ENCODE measurements at places on chromosomes 7 and 10.

DNA sequence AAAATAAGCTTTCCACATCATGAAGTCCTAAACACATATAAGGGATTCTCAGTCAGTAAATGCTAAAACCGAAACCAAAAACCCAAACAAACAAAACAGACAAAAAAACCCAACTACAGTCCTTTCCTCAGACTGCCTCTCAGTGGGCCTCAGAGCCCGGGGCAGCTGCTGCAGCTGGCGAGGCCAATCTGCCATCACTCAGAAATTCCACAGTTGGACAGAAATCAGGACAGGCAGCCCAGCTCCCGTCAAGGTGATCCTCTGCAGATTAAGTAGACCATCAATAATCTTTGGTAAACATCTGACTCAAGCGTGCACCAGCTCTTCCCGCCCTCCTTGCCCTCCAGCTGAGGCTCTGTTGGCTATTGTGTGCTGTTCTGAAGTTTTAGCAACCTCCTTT, 142.2 kb downstream of the ATXN7L1 start:
- no peaks in the 10 kb centered on the region for H3K36me3 ChIP-seq
- no peaks in the 10 kb centered on the region for H3K4me1 ChIP-seq
- H3K27me3 ChIP-seq = no peaks in the 10 kb centered on the region
- DNase-seq = no peak

DNA sequence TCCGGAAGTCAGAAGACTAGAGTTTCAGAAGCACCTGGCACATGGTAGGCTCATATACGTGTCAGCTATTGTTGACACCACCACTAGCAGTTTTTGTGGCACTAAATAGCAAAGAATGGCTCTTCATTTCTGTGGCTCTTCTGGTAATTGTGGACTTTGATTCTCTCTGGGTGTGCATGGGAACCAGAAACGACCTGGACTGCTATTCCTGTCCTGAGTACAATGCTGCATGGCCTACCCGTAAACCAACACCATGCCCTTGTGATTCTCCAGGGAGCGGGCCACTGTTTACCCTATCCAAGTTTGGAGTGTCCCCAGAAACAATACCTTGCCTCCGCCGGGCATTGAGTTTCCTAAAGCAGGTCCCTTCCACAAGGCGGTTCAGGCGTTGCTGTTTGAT, 162.9 kb upstream of the AOAH start:
- no peak overlapping the region for H3K27ac ChIP-seq
- peaks cover 49% of the 10 kb centered on the region for H3K36me3 ChIP-seq
- H3K27me3 ChIP-seq = no peaks in the 10 kb centered on the region
- no peak overlapping the region for H3K4me3 ChIP-seq
- H3K4me1 ChIP-seq = no peaks in the 10 kb centered on the region
- no peak for DNase-seq

- H3K27me3 ChIP-seq = no peaks in the 10 kb centered on the region
- H3K36me3 ChIP-seq = no peaks in the 10 kb centered on the region
- H3K27ac ChIP-seq = peak overlapping the region; percentile 90
- H3K4me3 ChIP-seq = no peak overlapping the region
- H3K4me1 ChIP-seq = peaks cover 24% of the 10 kb centered on the region
Measured at GRCh38 chr7:103150192-103150591, 1.3 kb upstream of the NAPEPLD start.

GRCh38 chr7:151875942-151876898, 695 bp downstream of the PRKAG2 start:
- no peak overlapping the region for H3K27ac ChIP-seq
- peak overlapping the region; percentile 82 for H3K4me3 ChIP-seq
- peak; percentile 82 for DNase-seq
- H3K36me3 ChIP-seq = no peaks in the 10 kb centered on the region
- no peaks in the 10 kb centered on the region for H3K27me3 ChIP-seq

GRCh38 chr10:55627501-55628051, 733.5 kb downstream of the ZWINT start:
- no peak overlapping the region for H3K27ac ChIP-seq
- DNase-seq = peak; percentile 62
- peak overlapping the region; percentile 68 for H3K4me3 ChIP-seq
- peaks cover 19% of the 10 kb centered on the region for H3K27me3 ChIP-seq

DNA sequence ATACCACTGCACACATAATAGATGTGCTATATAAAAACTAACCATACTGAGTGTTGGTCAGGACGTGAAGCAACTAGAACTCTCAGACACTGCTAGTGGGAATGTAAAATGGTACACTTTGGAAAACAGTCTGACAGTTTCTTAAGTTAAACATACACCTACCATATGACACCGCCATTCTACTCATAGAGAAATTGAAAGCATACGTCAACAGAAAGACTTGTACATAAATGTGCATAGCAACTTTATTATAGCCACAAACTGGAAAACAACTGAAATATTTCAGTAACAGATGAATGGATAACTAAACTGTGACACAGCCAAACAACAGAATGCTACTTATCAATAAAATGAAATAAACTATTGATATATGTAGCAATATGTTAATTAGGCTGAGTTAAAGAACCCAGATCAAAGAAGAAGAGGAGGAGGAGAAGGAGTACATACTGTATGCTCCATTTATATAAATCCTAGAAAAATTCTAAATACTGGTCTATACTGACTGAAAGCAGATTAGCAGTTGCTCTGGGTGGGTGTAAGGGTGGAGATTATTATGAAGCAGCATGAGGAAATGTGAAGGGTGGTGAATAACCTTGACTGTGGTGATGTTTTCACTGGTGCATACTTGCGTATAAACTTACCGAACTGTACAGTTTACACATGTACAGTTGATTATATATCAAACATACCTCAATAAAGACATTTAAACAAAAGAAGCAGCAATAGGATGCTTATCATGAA, 48.6 kb downstream of the ARHGAP21 start:
- H3K27ac ChIP-seq = no peak overlapping the region
- DNase-seq = no peak
- H3K36me3 ChIP-seq = no peaks in the 10 kb centered on the region
- H3K4me3 ChIP-seq = no peak overlapping the region
- H3K27me3 ChIP-seq = no peaks in the 10 kb centered on the region

GRCh38 chr7:26372249-26372648, 80.6 kb downstream of the SNX10 start:
- peaks cover 31% of the 10 kb centered on the region for H3K4me1 ChIP-seq
- no peaks in the 10 kb centered on the region for H3K36me3 ChIP-seq
- no peaks in the 10 kb centered on the region for H3K27me3 ChIP-seq
- DNase-seq = no peak
- H3K27ac ChIP-seq = peak overlapping the region; percentile 74
- no peak overlapping the region for H3K4me3 ChIP-seq

- H3K4me1 ChIP-seq = peaks cover 9% of the 10 kb centered on the region
- H3K36me3 ChIP-seq = peaks cover 14% of the 10 kb centered on the region
- no peaks in the 10 kb centered on the region for H3K27me3 ChIP-seq
- no peak overlapping the region for H3K27ac ChIP-seq
- no peak overlapping the region for H3K4me3 ChIP-seq
- peak; percentile 18 for DNase-seq
Measured at GRCh38 chr10:12186323-12186722, 9.4 kb downstream of the NUDT5 start.

- DNase-seq = no peak
- H3K4me3 ChIP-seq = no peak overlapping the region
- no peaks in the 10 kb centered on the region for H3K27me3 ChIP-seq
- no peak overlapping the region for H3K27ac ChIP-seq
Measured at GRCh38 chr7:154672659-154673415, 330.1 kb downstream of the PAXIP1 start.

Data from common myeloid progenitor, CD34-positive (primary cell).